ENCODE measurements at places on chromosomes 1 and 21.

- DNase-seq = no peak
Observed at GRCh38 chr1:90443354-90443753, 273.7 kb downstream of the BARHL2 start.

GRCh38 chr1:226736908-226737818 lies 1.9 kb downstream of the ITPKB start:
- peak; percentile 48 for DNase-seq

DNA sequence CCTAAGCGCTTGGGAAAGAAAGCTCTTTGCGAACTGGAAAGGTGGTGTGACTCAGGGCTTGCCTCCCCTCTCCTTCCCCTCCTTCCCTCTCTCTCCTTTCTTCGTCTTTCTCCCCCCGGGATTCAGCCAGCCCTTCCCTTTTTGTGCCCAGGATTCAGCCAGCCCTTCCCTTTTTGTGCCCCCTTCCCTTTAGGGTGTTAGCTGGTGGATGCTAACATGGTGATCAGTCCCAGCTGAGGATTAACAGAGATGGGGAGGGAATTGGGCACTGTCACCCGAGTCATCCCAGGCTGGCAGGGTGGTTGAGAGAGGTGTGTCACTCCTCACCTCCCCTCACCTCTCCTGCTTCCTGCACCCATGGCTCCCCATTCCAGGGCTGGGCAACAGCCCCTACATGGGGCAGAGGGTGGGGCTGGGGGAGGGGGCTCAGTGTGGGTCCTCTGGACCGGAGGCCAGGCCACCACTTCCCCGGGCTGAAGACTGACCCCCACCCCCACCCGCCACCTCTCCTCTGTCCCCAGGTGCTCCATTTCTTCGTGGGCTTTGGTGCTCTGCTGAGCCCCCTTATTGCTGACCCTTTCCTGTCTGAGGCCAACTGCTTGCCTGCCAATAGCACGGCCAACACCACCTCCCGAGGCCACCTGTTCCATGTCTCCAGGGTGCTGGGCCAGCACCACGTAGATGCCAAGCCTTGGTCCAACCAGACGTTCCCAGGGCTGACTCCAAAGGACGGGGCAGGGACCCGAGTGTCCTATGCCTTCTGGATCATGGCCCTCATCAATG lies 51.5 kb downstream of the ELK4 start:
- DNase-seq = no peak

DNA sequence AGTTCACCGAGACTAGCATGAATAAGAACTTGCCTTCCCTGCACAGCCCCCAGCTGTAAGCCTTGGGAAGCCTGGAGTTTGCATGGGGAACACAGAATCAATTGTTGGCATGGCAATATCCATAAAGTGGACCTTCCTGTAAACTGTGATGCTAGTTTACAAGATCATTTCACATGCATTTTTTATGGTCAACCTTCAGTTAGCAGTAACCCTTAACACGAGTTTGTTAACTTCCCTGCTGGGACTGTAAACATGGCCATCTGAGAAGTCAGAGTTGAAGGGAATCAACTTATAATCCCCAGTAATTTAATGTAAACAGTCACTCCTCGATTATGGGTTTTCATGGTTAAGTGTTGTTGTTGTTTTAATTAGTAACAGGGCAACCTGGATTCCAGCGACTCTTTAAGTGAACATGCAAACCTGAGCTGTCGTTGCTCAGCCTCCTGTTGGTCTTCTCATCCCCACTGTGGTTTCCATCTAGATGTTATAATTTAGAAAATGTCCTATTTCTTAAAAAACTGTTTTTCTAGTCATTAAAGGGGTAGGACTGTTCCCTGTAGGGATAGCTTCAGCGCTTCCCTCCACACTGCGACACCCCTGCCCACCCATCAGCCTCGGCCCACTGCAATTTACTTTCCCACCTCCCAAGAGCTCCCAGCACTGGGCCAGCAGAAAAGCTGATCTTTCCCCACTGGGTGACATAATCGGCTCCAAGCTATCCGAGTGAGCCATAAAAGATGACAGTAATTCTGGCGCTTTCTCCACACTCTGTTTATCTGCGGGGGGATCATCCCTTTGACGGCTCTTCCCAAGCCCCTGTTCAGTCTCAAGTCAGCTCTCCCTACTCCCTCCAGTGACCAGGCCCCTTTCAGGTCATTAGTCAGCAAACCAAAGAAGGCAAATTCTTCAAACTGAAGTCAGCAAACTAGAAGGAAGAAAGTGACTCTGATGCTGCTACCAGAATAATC lies 107.6 kb upstream of the IPO9 start:
- no peak for DNase-seq

DNA sequence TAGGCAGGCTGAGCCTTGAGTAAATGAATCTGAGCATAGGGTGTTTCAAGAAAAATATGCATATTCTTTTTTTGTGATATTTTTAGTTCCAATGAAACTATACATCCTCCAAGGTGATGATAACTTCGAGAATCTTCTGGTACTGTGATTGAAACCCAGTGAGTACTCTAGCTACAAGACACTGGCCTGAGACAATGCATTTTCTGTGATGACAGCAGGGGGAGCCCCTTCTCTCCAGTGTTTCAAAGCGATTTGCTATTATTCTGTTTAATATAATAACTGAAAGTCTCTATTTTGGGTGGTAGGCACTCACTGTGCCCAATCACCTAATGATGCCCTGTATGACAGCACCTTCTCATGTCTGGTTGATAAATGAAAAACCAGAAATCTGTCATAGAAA lies 12.1 kb downstream of the IRF2BP2 start:
- DNase-seq = peak; percentile 74

DNA sequence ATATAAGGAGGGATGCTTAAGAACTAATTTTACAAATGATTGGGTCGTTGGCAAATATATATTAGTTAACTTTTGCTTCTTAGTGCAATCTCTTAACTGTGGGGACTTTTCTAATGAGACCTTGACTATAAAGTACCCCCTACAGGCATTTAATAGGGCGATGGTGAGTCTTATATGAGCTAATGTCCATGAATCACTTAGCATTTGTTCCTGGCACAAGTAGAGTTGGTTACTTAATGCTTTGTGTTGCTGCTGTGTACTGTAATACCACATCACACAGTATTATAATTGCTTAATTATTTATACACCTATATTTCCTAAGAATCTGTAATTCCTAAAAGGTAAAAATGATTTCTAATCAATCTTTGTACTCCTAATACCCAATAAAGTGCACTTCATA lies 25.3 kb upstream of the TMCO1 start:
- no peak for DNase-seq

DNA sequence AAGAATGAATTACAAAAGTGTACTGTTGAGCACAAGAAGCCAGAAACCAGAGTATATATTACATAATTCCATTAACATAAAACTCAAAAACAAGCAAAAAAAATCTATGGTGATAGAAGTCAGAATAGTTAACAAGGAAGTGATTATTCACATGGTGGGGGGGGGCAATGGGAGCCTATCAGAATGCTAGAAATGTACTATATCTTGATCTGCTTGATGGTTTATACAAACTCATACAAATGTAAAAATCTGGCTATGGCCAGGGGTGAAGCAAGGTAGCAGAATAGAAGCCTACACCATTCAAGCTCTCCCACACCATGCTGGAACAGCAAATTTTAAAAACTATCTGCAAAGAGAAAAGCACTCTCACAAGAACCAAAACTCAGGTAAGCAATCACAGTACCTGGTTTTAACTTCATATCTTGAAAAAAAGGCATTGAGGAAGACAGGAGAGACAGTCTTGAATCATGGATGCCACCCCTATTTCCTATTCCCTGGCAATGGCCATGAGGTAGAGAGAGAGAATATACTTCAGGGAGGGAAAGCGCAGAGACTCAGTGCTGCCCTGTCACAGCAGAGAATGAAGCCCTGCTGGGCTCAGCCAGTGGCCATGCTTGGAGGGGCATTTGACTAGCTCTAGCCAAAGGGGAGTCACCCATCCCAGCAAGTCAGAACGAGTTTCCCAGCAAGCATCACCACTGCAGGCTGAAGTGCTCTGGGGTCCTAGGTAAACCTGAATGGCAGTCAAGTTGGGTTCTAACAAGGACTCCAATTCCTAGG lies 73.8 kb downstream of the CDC42BPA start:
- DNase-seq = no peak

DNA sequence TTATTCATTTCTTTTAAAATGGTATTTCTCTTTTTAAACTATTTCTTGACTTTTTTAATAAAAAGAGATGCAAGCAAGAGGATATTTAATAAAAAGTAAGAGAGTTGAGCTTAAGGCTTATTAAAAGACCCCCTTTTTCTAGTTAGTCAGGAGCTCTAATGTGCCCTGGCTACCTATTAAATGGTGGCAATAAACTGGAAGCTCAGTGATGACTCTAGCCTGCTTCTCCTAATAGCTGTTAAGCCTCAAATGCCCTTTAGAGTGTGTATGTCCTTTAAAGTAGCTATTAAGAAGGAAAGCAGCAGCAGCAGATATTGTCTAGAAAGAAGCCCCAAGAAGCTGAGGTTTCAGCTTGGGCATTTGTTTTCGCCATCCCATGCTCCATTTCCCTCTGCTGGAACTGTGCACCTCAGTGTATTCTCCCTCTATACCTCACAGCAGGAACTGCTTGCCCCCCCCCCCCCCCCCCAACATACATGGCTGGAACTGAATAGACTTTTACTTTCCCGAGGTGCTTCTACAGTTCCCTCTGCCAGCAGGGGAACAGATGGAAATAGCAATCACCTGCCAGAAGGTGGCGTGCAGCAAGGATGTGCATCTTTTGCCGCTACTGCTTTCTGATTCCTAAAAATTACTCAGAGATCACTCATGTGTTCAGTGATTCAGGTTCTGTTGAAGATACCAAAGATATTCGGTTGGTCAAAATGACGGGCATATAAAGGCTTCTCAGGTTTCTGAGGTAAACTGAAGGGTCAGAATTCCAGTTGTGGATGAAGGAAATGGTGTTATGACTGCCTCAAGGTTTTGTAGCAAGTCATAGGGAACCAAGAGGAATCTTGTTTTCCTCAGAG lies 2.5 kb downstream of the RGS4 start:
- peak; percentile 32 for DNase-seq

- no peak for DNase-seq
Observed at GRCh38 chr1:24506691-24507381, 4.2 kb downstream of the RCAN3 start.

DNA sequence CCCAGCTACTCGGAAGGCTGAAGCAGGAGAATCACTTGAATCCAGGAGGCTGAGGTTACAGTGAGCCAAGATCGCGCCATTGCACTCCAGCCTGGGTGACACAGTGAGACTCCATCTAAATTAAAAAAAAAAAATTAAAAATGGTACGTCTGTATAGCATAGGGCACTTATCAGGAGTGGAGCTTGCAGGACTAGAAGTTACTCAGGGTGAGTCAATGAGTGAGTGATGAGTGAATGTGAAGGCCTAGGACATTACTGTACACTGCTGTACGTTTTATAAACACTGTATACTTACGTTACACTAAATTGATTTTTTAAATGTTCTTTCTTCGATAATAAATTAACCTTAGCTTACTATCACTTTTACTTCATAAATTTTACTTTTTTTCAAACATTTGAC lies 183.6 kb downstream of the NR5A2 start:
- DNase-seq = no peak

- DNase-seq = no peak
Observed at GRCh38 chr1:23578997-23579363, 19.7 kb upstream of the ID3 start.

DNA sequence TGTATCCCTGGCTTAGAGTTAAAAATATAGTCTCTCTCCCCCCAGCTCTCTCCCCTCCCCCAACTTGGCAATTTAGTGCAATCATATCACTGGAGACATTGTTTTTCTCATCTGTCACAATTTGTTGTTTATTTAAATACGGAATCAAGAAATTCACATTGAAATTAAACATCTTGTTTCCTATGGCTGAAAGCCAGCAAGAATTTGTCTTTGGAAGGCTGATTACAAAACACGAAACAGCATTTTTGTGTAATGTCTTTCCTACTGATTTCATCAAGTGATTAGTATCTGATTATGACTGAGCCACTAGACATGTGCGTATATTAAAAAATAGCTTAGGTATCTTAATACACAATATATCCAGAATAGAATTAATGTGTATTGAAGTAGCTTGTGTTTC lies 119.7 kb downstream of the LYPLAL1 start:
- no peak for DNase-seq

DNA sequence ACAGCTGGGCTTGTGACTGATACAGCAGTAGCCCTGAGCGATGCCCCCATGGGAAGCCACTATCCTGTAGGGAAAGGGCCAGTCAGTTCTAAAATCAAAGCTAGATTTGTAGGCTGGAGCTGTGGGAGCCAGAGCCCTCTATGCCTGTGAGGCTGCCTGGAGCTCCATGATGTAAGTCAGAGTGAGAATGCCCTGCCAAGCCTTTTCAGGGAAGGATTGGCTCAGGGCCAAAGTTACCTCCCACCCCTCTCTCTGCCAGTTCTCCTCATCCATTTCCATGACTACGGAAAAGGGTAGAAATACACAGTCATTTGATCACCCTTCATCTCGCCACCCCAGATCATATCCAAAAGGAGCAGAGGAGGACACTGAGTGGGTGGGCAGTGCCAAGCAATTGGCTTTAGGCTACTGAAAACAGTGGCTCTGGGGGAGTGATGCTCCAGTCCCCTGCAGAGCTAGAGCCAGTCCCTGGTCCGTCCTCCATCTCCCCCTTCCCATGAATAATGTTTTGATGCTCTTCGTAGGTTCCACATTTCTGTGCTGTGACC lies 59.5 kb upstream of the KCNA3 start:
- DNase-seq = peak; percentile 94

- no peak for DNase-seq
Observed at GRCh38 chr1:7288992-7289391, 482.1 kb upstream of the VAMP3 start.

- no peak for DNase-seq
Observed at GRCh38 chr1:35426097-35426586, 131.1 kb downstream of the KIAA0319L start.

GRCh38 chr1:64962441-64962840 lies 3.9 kb downstream of the JAK1 start:
- DNase-seq = no peak

DNA sequence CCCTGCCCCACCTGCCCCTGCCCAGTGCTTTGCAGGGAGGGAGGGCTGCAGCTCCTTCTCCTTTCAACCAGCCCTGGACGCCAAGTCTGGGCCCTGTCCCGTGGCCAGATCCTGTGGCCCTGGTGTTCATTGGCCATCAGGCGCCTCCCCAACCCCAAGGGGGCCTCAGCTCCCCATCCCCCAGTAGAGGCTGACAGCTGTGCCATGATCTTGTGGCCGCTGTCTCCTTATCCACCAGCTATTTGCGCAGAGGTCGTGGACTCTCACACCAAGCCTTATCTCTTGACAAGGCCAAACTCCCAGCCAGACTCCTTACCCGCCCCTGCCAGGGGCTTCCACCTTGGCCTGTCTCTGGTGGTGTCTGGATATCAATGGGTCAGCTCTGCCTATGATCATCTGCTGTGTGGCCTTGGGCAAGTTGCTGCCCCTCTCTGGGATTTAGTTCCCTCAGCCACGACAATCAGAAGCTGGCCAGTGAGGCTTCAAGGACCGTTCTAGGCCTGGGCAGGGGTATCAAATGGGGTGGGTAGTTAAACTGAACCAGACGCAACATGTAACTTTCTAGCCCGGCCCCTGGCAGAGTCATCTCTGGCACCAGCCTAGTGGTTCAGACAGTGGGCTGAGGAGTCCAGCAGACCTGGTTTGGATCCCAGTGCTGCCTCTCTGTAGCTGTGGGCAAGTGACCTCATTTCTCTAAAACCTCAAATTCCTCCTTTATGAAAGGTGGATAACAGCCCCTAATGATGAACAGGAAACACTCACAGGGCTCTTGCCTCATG lies 3.3 kb upstream of the COL8A2 start:
- DNase-seq = no peak

GRCh38 chr1:233599542-233600073 lies 14.3 kb upstream of the KCNK1 start:
- DNase-seq = no peak
